ENCODE measurements at places on chromosomes 6 and 20.

DNA sequence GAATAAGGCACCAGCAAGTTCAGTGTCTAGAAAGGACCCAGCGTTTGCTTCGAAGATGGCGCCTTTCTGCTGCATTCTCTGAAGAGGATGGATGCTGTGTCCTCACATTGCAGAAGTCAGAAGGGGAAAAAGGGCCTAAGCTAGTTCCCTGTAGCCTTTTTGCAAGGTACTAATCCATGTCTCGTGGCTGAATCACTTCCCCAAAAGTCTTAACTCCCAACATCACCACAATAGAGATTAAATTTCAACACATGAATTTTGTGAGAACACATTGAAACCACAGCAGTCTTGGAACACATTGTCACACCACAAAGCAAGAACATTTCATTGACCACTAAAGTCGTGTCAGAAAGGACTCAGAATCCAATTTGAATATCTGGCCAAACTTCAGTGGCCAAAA lies 42.1 kb downstream of the KLHL31 start:
- no peak for DNase-seq

DNA sequence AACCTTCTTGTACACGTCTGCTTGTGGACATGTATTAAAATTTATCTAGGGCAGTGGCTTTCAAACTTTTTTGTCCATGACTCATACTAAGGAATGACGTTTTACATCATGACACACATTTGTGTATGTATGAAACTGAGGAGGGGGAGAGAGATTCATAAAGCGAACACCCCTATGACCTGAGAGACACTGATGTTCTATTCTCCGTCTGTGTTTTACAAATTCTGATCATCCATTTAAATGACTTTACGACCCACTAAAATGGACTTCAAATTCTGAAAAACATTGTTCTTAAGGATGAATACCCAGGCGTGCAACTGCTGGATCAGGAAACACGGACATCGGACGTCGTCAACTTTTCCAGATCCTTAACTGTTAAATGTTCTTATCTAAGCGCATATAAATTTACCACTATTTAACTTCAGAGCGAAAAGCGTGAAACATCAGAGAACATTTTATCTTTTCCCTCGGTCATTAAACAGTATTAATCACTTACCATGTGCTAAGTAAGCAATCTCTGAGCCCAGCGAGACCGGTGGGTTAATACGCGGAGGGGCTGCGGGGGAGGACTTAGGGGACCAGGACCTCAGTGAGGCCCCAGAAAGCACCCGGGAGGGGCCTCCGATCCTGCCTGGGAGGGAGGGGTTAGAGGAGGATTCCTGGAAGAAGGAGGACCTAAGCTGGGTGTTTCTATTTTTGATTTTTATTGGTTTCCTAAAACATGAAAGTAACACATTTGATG lies 1.2 kb downstream of the PLAGL1 start:
- no peak for DNase-seq

GRCh38 chr6:158445426-158446085 lies 114.3 kb upstream of the TMEM181 start:
- no peak for DNase-seq

DNA sequence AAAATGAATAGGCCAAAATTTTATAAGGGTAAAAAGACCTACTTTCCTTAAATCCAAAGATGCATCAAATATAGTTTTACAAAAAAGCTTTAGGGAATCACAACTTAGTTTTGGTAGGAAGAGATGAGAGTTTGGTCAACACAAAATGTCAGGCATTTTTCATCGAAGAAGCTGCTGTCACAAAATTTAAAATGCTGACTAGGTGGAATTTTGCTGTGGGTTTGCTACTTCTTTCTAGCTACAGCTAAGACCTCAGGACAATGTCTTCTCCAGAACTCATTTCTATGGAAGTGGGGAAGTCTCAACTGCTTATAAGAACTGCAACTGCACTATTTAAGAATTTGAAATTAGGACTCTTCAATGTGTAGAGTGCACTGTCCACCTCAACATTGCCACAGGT lies 351.1 kb downstream of the HAO1 start:
- no peak for DNase-seq

DNA sequence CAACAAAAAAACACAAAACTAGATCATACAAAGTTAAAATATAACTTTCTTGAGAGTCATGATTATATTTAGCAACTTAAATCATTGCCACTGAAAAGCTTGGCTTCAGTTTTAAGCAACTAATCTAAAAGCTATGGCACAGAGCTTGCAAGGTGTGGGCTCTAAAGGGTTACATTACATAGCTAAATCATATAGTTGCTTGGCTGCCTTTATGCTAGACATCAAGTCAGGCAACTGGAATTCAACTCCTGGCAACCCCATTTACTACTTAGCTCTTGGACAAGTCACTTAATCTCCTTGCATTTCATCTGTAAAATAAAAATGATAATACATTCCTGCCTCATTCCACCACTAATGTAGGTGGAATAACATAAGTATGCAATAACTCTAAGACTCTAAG lies 40.9 kb upstream of the GCM1 start:
- no peak for DNase-seq

GRCh38 chr6:52022675-52023074 lies 64.7 kb downstream of the PKHD1 start:
- no peak for DNase-seq

DNA sequence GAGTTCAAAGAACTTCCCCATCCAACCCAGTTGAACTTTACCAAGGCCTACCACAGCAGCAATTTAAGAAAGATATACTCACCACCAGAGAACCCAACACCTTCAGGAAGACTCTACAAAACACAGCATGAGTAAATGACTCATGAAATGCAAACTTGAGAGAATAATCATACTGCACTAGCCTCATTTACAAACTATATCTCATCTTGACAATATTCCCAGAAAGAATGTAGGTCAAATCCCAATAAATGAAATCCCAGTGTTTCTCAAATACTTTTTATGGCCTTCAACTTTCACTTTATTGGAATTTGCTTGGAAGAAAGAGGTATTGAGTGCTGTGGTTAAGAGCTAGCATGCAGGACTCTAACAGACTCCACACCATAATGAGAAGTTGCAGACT lies 60.0 kb downstream of the FYN start:
- no peak for DNase-seq

GRCh38 chr6:128519132-128519930 lies 1.1 kb downstream of the PTPRK start:
- no peak for DNase-seq

- DNase-seq, result no peak
These were observed 67.4 kb downstream of the ZMYND8 start for GRCh38 chr20:47289096-47289495.

- no peak for DNase-seq
These were observed 995 bp downstream of the STK4 start for GRCh38 chr20:44967207-44967807.

GRCh38 chr6:49799090-49799489 lies 12.0 kb upstream of the PGK2 start:
- DNase-seq, result no peak
